Stimulated activated CD8-positive, alpha-beta memory T cell treated with anti-CD3 and anti-CD28 coated beads, Interleukin-4, amount 100 ng/mL, for 4 hours (primary cell): ENCODE measurements at places on chromosomes 2 and 18.

GRCh38 chr18:46060359-46060841 is 11.7 kb downstream of the PSTPIP2 start:
- DNase-seq, result no peak

GRCh38 chr2:38556006-38556801 is 46.5 kb downstream of the HNRNPLL start:
- no peak for DNase-seq

GRCh38 chr2:35946478-35946877 is 409.1 kb upstream of the CRIM1 start:
- no peak for DNase-seq

GRCh38 chr2:201980389-201980821 is 53.2 kb upstream of the FZD7 start:
- DNase-seq, result no peak

DNA sequence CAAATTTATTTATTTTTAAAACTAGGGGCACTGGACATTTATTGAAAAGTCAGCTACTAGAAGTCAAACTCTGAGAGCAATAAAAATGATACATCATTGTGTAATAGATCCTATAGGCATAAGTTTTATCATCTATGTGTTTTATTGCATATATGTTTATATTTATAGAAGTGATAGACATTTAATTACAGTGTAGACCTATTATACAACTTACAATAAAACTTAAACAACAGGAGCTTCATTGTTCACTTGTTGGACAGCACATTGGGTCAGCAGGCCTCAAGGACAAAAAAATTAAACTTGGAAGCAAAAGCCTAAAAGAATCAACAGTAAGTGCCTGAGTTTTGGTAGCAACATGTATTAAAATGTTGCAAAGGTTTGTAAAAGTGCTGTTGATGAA is 15.0 kb upstream of the ACTR2 start:
- no peak for DNase-seq

GRCh38 chr2:187577310-187577709 is 23.1 kb upstream of the TFPI start:
- DNase-seq, result no peak
